ENCODE measurements at places on chromosomes 11 and 22.

DNA sequence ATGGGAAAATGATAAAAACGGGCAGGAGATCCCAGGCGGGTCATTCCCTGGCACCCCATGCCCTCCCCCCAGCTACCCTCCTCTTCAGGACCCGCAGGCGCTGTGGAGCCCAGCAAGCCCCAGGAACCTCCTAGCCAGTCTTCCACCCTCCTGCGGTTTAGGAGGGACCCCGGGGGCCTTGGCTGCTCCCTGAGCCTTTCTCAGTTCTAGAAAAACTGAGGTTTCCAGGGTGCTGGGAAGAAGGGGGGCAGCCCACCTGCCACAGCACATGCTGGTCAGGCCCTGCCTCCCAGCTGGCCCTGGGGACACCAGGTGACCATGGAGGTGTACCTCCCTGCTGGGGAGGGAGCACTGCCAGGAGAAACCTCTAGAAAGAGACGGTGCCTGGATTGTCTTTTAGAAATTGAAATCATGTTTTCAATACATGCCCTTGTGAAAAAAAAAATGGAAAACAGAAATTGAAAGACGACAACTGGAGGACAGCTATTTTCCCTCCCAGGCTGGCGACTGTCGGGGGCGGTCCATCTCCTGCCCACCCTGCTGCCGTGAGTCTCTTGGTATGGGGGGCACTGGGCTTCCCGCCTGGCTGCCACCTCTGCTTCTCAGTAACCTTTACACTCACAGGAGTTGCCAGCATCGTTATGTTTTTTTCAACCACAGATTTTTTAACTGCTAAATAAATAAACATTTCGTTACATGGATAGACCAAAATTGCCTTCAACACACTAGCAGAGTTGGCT, 398.5 kb downstream of the TBC1D22A start:
- no peak for DNase-seq

- no peak for DNase-seq
Measured at GRCh38 chr11:65279741-65280440, 18.1 kb downstream of the POLA2 start.

DNA sequence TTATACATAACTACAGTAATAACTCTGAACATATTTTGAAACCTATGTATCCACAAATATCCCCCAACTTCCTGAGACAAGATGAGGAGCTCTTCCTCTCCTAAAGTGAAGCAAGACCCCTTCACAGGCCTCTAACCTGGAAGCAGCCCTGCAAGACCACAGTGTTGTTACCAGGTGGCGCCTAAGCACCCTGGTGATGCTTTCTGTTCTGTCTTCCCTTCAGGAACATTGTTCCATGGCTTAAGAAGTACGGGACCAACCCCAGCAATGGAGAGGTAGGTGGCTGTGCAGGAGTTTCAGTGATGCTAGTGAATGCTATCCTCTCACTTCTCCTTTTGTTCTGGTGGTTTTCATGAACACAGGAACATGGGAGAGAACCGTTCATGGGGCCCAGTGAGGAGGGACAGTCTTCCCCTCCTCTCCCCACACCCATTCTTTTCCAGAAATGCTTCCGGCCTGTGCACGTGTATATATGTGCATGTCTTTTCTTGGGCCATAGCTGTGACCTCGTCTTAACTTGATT, 6.4 kb downstream of the PPIL2 start:
- no peak for DNase-seq

DNA sequence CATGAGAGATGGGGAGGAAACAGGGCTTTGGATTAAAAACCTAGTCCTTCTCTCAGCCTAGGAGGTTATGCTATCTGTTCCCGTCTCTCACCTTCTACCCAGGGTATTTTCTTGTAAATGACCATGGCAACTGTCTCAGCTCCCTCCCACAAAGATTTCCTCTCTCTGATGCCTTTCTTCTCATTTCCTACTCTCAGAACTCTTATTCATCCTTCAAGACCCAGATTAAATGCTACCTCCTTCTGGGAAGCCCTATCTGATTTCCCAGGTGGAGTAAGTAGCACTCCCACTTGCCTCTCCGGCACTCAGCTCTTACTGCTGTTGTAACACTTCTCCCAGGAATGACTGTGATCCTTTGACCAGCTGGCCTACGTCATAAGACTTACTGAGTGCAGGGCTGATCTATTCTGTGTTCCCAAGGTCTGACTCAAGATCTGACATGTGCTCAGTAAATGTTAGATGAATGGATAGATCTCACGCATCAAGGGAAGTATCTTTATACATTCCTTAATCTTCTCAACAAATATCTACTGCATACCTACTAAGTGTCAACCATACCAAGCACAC, 175.0 kb downstream of the TENM4 start:
- no peak for DNase-seq

DNA sequence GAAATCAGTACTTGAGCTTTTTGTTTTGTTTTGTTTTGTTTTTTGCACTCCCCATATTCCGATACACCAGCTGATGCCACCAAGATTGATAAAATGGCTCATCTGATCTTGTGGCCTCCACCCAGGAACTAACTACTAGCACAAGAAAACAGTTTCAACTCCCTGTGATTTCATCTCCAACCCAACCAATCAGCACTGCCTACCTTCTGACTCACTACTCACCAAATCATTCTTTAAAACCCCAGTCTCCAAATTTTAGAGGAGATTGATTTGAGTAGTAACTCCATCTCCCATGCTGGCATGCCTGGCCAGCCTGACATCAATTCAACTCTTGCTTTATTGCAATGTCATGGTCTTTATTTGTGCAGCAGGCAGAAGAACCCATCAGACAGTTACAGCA, 16.1 kb upstream of the CRTAM start:
- DNase-seq, result no peak

- DNase-seq, result no peak
Measured at GRCh38 chr11:12319988-12320387, 57.4 kb upstream of the PARVA start.

DNA sequence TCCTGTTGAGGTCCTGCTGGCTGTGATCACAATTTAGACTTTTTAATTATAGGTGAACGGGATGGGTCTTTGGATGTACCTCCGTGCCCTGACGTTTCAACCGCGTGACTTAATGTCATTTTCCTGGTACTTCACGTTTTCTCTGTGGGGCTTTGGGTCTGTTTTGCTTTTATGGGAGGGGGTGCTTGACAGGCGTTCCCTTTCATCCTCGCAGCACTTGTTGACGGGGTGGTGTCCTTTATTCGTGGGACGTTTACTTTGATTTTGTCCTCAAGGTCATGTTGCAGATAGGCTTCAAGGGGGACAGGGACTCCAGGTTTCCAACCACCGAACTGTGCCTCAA, 994 bp downstream of the PPP6R3 start:
- DNase-seq, result no peak

GRCh38 chr11:7546324-7546791, 32.6 kb downstream of the PPFIBP2 start:
- no peak for DNase-seq

GRCh38 chr22:50078761-50079160, 6.5 kb downstream of the MLC1 start:
- no peak for DNase-seq

- no peak for DNase-seq
Measured at GRCh38 chr11:17801166-17801565, 66.6 kb downstream of the KCNC1 start.

GRCh38 chr22:37404091-37404490, 23.2 kb downstream of the ELFN2 start:
- DNase-seq, result no peak

GRCh38 chr11:134139873-134140331, 71.0 kb downstream of the JAM3 start:
- DNase-seq, result peak; percentile 9

DNA sequence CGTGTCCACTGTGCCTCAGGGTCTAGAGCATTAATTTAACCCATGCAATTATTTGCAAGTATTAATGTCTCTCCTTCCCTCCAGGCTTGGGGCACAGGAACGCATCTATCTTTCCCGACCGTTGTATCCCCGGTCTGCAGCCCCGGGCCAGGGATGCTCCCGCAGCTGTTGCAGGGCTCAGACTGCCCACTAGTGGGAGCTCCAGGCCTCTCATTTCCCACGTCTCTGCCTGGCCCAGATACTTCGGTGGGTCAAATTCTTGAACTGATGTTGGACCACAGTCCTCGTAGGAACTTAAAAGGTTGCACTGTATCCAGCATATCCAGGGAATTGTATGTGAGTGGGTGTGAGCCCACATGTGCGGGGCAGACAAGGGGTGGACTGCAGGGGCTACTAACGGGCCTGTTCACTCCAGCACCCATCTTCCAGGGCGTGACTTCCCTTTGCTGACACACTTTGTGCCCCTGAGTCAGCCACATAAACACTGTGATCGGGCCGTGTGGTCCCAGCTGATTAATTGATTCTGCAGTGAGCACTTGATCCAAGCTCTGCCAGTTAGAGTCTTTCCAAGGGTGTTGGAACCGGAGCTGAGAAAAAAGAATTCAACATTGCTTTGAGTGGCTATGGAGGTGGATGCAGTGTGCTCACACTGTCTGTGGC, 451.3 kb downstream of the TBC1D22A start:
- peak; percentile 35 for DNase-seq

GRCh38 chr11:33257160-33257896, at the start of gene HIPK3:
Gene HIPK3 (plus strand): TSS chr11:33257381.
- DNase-seq, result peak; percentile 52

DNA sequence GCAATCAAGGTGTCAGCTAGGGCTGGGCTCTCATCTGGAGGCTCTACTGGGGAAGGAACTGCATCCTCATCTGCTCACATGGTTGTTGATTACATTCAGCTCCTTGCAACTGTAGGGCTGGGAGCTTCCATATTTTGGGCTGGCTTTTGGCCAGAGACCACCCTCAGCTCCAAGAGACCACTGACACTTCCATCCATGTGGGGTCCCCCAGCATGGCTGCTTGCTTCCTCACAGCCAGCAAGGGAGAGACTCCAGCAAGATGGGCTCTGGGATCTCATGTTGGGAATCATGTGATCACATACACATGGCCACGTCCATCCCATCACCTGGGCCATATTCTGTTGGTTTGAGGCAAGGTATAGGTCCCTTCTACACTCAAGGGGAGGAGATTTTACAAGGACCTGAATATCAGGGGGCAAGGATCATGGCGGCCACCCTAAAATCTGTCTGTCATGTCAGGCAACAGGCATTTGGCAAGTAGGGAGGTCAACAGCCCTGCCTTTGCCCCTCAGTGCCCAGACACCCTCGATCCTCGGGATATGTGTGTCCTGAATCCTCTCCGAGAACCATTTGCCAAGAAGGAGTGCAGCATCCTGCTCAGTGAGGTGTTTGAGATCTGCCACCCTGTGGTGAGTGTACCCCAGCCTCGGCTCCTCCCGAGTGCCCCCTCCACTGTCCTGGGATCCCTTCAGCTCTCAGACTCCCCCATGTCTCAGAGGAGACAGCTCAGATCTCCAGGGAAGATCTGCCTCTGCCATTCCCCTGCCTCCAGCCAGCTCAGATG, 48.7 kb downstream of the OTOG start:
- no peak for DNase-seq

GRCh38 chr11:95545116-95545875, 244.3 kb downstream of the FAM76B start:
- DNase-seq, result no peak

DNA sequence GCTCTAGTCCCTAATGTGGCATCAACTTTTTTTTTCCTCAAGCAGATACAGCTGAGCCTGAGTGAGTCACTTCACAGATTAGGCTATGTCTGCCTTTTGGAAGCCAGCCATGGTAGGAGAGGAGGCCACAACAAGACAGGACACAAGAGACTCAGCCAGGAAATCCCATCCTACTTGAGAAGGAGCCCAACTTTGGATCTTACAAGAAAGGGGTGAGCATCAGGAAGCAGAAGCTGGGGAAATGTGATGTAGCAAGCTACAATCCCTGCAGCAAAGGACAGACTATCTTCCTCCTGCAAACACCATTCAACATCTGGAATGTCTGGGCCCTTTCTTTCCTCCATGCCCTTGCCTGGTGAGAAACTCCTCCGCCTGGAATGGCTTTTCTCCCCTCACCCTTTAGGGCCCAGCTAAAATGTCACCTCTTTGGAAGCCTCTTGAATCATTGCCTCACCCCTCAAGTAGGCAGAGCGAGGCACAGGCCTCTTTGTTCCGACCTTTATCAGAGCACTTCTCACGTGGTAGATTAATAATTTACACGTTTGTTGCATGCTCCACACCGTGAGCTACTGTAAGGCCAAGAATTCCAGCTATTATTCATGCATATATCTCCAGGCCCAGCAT, 156.4 kb upstream of the PITPNB start:
- no peak for DNase-seq

All from stimulated activated CD4-positive, alpha-beta T cell treated with anti-CD3 and anti-CD28 coated beads, TNF-alpha, amount 100 ng/mL, for 48 hours (primary cell).